Endothelial cell (in vitro differentiated cells): ENCODE measurements at places on chromosomes 2 and 18.

DNA sequence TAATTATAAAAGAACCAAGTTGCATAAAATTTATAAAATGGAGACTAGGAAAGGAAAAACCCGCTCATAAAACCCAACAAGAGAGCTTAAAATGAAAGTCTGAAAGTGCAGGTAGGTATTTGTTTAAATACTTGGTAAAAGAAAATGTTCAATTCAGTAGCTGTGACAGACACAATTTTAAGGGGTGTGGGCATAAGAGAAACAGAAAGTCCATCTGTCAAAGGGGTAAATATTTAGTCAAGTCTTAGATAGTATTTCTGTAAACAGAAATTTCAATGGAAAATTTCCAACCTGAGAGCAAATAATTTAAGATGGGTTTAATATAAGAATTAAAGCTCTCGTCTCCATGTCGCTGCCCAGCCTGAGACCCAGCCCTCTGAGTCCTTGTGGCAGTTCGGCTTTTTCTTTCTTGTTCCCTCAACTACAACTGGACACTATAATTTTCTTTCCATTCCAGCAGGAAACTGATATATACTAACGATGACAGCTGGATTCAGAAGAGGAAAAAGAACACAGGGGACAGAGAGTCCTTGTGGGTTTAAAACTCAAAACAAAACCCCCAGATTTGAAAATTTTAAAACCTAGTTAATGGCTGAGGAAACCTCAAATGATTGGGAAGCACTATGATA, 88.0 kb upstream of the ZFP36L2 start:
- H3K27me3 ChIP-seq, result no peaks in the 10 kb centered on the region
- no peak overlapping the region for H3K27ac ChIP-seq
- DNase-seq, result no peak

GRCh38 chr2:130834091-130834930, 2.4 kb upstream of the ARHGEF4 start:
- no peak for DNase-seq
- H3K4me1 ChIP-seq, result no peaks in the 10 kb centered on the region
- no peak overlapping the region for H3K4me3 ChIP-seq
- H3K27ac ChIP-seq, result no peak overlapping the region
- peaks cover 20% of the 10 kb centered on the region for H3K27me3 ChIP-seq
- no peaks in the 10 kb centered on the region for H3K36me3 ChIP-seq

DNA sequence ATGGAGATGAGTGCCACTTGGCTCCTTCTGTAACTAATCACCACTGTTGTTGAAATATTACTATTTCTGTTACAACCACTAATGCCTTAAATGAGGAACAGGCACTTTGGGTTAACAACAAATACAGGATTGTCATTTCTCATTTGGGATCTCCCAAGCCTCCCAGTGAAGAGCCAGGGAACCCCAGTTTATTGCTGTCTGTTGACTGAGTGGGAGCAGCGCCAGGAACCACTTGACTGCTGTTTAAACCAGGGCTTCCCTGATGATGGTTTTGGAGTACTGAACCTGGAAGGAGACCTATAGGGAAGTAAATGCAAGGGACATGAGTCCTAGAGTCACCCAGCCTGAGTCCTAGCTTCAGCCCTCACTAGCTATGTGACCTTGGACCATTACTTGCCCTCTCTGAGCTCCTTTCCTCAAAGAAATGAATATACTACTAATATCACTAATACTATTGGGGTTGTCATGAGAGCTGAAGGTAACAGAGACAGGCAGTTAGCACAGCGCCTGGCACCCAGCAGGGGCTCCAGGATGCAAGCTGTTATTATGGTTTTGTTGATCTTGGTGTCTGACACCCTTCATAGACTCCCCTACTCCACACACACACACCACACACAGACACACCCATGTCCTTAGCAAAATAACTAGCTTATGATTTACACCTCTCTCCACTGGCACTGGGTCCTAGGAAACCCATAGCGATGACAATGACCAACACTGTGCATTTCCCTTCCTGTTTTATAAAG, 104.2 kb upstream of the FZD7 start:
- H3K27me3 ChIP-seq, result peaks cover 2% of the 10 kb centered on the region
- DNase-seq, result no peak

DNA sequence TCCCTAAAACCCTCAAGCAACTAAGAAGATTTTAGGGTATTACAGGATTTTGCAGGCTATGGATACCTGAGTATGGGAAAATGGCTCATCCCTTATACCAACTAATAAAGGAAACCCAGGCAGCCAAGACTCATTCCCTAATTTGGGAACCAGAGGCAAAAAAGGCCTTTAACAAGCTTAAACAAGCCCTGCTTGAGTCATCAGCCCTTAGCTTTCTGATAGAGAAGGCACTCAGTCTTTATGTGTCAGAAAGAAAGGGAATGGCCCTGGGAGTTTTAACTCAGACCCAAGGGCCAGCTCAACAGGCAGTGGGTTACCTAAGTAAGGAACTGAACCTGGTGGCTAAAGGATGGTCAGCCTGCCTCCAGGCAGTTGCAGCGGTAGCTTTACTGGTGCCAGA, 96.9 kb upstream of the RMP24 start:
- no peak for DNase-seq
- no peaks in the 10 kb centered on the region for H3K36me3 ChIP-seq

- H3K27me3 ChIP-seq, result peaks cover 3% of the 10 kb centered on the region
- H3K4me3 ChIP-seq, result no peak overlapping the region
- no peaks in the 10 kb centered on the region for H3K4me1 ChIP-seq
- DNase-seq, result no peak
These were observed 47.8 kb upstream of the GALNT13 start for GRCh38 chr2:153823880-153824279.

DNA sequence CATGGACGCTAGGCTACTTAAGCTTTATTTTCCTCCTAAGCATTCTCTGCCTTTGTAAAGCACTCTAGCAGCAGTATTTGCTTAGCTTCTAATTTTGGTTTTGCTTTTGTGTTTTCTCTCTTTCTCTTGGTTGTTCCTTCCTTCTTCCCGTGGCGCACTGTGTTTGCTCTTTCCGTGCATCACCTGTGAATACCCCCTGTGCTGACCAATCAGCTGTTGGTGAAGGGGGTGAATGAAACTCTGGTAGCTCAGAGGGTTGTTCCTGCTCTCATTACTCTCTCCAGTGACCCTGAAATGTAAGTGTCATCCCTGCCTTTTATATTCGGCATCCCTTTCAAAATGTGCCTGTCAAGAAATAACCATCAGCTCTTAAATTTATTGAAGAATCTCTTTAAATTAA, 45.5 kb upstream of the TNFRSF11A start:
- peaks cover 8% of the 10 kb centered on the region for H3K36me3 ChIP-seq
- H3K4me3 ChIP-seq, result no peak overlapping the region
- peaks cover 11% of the 10 kb centered on the region for H3K4me1 ChIP-seq
- no peaks in the 10 kb centered on the region for H3K27me3 ChIP-seq
- no peak for DNase-seq
- no peak overlapping the region for H3K27ac ChIP-seq

GRCh38 chr2:181745796-181746540, 65.7 kb upstream of the NEUROD1 start:
- no peak overlapping the region for H3K27ac ChIP-seq
- no peak for DNase-seq
- no peaks in the 10 kb centered on the region for H3K36me3 ChIP-seq

DNA sequence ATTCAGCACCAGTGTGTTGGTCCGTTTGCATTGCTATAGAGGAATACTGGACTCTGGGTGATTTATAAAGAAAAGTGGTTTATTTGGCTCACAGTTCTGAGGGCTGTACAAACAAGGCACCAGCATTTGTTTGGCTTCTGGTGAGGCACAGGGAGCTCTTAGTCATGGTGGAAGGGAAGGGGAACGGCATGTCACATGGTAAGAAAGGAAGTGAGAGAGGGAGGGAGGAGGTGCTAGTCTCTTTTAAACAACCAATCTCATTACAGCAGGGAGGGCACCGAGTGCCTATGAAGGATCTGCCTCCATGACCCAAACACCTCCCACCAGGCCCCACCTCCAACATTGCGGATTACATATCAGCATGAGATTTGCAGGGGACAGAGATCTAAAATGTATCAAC, 143.9 kb upstream of the DLX2 start:
- no peak for DNase-seq
- no peaks in the 10 kb centered on the region for H3K36me3 ChIP-seq
- H3K4me1 ChIP-seq, result peaks cover 19% of the 10 kb centered on the region
- H3K4me3 ChIP-seq, result no peak overlapping the region
- H3K27ac ChIP-seq, result no peak overlapping the region

DNA sequence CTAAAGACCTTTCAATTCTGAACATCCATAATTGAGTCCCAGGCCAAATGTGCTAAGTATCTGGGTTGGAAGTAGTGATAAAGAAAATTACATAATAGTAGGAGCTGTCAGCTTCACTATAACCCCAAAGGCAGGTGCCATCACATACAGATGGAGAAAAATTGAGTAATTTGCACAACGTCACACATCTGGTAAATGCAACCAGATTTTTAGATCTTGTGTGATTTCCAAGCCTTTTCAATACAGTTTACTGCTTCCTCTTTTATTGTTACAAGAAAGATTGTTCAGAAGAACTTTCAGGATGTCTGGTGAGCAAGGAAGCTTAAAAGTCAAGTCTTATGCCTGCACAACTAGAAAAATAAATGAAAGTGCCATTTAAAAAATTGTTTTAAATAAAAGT, 62.3 kb downstream of the UBE2E3 start:
- H3K27ac ChIP-seq, result no peak overlapping the region
- no peak overlapping the region for H3K4me3 ChIP-seq
- H3K36me3 ChIP-seq, result no peaks in the 10 kb centered on the region
- peaks cover 10% of the 10 kb centered on the region for H3K4me1 ChIP-seq
- no peak for DNase-seq
- H3K27me3 ChIP-seq, result no peaks in the 10 kb centered on the region

- no peak overlapping the region for H3K27ac ChIP-seq
- H3K4me1 ChIP-seq, result no peaks in the 10 kb centered on the region
- H3K36me3 ChIP-seq, result no peaks in the 10 kb centered on the region
- no peak for DNase-seq
- H3K4me3 ChIP-seq, result no peak overlapping the region
These were observed 19.9 kb upstream of the SLC9A2 start for GRCh38 chr2:102599486-102599885.

DNA sequence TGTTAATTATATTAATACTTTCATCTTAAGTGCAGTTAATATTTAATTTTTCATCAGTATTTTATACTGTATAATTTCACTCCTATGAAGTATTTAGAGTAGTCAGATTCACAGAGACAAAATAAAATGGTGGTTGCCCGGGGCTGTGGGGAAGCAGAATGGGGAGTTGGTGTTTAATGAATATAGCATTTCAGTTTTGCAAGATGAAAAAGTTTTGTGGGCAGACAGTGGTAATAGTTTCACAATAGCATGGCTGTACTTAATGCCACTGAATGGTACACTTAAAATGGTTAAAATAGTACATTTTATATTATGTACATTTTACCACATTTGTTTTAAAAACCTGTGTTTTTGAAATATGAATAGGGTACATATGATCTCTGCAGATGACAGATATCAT, 31.2 kb downstream of the CFAP221 start:
- no peak overlapping the region for H3K27ac ChIP-seq
- no peaks in the 10 kb centered on the region for H3K4me1 ChIP-seq
- no peak for DNase-seq
- no peaks in the 10 kb centered on the region for H3K36me3 ChIP-seq
- H3K4me3 ChIP-seq, result no peak overlapping the region

- no peaks in the 10 kb centered on the region for H3K36me3 ChIP-seq
- no peak overlapping the region for H3K27ac ChIP-seq
- H3K27me3 ChIP-seq, result peaks cover 4% of the 10 kb centered on the region
- H3K4me1 ChIP-seq, result peaks cover 8% of the 10 kb centered on the region
- DNase-seq, result no peak
- H3K4me3 ChIP-seq, result no peak overlapping the region
These were observed 24.4 kb downstream of the TFCP2L1 start for GRCh38 chr2:121260370-121261154.

DNA sequence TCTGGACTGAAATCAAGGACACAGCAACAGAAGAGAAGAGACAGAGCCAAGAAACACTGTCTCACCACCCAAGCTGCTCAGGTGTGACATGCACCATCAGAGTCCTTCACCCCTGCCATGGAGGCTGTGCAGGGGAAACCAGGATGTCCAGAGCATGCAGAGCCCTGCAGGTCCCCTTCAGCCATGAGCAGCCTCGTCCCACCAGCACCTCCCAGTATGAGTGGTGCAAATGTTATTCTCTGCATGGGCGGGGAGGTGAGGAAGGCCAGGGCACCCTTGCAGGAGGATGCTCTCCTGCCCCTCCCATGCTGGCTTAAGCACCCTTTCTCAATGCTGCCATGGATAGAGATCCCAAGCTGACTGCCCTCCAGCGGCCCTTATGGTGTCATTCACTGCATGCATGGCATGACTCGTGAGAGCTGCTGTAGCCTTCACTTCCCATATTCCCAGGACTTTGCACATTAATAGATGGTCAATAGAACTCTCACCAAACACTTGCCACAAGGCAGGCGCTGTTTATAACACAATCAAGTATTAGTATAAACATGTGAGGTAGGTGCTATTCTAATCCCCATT, 171.0 kb downstream of the ANAPC1 start:
- peaks cover 2% of the 10 kb centered on the region for H3K27me3 ChIP-seq
- H3K4me3 ChIP-seq, result no peak overlapping the region
- peaks cover 5% of the 10 kb centered on the region for H3K36me3 ChIP-seq
- DNase-seq, result no peak
- no peak overlapping the region for H3K27ac ChIP-seq

- H3K4me1 ChIP-seq, result peaks cover 9% of the 10 kb centered on the region
- H3K27ac ChIP-seq, result no peak overlapping the region
- H3K27me3 ChIP-seq, result peaks cover 5% of the 10 kb centered on the region
- DNase-seq, result no peak
- no peak overlapping the region for H3K4me3 ChIP-seq
- no peaks in the 10 kb centered on the region for H3K36me3 ChIP-seq
These were observed 136.4 kb upstream of the CELF4 start for GRCh38 chr18:37701967-37702366.
